H1 (cell line): ENCODE measurements at places on chromosomes 7 and 10. TPM values are rescaled to one million over a fixed set of nuclear protein-coding genes. Genes with fewer than 3 reads are reported as not detected.

The NACAD gene
- total RNA-seq = 6.0 and 6.4 TPM in 2 replicates

The C7orf33 gene
- not detected in 2 replicates for total RNA-seq

The SDHAF3 gene
- total RNA-seq = 31.3 and 38.0 TPM in 2 replicates

The ATRNL1 gene
- total RNA-seq = 17.6 and 18.4 TPM in 2 replicates

The MAT1A gene
- total RNA-seq = 2.9 and 4.1 TPM in 2 replicates

The COL17A1 gene
- 0.37 and 1.9 TPM in 2 replicates for total RNA-seq

- DNase-seq = no peak
Measured at GRCh38 chr7:117273814-117274225, 49.0 kb downstream of the WNT2 start.

DNA sequence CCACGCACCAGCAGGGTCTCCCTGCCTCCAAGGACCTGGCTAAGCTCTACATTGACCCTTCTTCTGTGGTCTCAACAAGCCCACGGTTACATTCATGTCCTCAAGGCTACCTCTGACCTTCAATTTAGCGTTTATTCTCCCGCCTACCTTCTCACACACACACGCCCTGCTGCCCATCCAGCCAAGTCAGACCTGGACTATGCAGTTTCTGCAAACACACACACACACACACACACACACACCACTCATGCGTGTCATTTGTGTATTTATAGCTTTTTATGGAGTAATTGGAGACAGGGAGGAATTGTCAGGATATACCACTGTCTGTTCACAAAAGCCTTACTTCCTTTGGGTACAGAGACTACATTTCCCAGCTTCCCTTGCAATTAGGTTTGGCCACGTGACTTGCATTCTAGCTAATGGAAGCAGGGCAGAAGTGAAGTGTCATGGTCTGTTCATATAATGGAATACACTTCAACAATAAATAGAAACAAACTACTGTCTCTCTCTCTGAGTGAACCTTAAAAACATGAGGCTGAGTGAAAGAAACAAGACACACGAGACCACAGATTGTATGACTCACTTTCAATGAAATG, 53.8 kb upstream of the CPXM2 start:
- DNase-seq = no peak

GRCh38 chr7:129218514-129219062, 6.2 kb upstream of the AHCYL2 start:
- peak; percentile 90 for DNase-seq

DNA sequence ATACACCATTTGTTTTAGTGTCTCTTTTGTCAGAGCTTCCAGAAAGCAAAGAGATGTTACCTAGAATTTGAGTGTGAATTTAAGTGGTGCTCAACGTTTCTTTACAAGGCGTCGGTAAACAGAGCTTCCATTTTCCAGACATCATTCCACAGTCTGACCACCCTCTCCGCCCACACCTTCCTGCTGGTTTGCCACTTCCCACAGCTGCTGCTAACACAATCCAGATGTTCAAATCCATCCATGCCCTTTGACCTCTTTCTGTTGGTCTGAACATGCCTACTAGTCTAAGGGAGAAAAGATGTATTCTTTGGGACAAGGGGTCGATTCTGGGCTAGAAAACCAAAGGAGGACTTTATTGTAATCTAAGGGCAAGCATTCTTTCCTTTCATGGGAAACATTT, 86.1 kb downstream of the FAM107B start:
- no peak for DNase-seq

DNA sequence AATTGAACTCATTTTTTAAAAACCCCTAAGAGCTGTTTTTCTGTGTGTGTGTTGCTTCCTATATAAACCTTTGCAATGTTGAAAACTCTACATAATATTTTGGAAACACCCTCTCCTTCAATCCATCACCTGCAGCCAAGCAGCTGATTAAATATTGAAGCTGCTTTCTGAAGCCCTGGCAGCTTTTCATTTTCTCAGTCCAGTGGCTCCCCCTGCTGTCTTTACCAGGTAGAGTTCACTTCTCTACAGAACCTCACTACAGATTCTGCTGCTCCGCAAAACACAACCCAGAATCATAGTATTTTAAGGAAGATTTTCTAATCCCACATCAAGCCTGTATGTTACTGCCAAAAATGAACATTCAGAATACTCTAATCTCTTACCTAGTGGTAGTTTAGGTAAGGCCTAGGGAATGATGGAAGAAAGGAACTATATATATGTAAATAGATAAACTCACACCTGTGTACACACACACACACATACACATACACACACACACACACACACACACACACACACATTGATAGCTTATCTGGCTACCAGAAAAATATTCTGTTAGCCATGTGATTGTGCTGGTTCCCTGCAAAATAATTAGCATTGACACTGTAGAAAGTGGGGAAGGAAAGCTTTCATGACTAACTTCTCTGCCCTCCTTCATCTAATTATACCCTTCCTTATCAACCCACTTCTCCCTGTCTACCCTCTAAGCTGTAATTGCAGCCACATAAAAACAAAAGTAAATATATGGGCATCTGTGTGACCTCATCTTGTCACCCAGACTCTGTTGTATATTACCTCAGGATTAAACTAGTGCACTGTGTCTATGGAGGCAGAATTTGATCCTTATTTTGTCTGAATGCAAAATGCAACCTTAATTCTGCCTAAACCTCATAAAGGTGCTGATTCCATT, 229.5 kb upstream of the FZD1 start:
- DNase-seq = no peak

DNA sequence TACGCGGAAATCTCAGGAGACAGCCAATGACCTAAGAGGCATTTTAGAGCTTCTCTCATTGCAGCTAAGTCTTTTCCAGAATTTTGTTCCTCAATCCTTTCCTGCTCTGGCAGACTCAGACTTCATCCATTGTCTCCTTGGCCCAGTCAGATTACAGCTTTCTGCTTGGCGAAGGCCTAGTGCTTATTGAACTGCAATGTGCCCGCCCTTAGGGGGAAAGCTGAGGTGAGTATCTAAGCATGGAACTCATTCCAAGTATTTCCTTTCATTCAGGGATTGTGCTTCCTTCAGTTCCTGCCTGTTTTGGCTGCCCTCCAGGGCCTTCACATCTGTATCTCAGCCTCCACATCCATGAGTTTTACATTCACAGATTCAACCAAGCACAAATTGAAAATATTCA, 37.5 kb downstream of the PRLHR start:
- DNase-seq = no peak

- no peak for DNase-seq
Measured at GRCh38 chr7:77579797-77580196, 42.7 kb downstream of the PTPN12 start.

DNA sequence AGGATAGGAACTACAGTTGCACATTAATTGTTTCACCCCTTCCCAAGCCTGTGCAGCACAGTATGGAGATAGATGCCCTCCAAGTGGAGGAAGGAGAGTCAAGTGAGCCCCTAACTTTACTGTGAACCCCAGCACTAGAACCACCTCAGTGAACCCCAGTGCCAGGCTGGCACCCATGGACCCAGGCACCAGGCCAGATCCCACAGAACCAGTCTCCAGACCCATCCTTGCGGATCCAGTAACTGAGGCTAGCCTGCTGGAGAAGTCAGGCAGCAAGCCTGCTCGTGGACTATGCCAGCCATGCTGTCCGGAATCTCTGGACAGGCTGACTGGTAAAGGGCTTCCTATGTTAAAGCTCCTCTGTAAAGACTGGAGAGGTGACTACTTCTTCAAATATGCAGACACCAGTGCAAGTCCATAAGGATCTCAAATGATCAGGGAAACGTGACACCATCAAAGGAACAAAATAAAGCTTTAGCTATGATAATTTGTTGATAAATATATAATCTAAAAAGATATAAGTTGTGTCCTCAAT, 27.7 kb downstream of the SHOC2 start:
- DNase-seq = no peak

DNA sequence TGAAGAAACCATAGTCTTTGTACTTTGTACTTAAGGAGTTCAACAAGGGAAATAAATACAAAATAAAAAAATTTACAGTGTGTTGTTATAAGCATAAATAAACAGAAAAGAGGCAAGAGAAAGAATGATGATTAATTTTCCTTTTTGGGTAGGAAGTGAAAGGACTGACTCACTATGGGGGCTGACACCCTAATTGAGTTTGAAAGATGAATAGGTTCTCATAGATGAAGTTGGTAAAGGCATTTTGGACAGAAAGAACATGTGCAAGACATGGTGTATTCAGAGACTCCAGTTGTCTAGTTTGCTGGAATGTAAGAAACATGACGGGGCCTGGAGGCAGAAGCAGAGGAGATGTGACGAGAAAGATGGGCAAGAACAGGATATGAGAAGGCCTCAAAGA, 83.7 kb downstream of the VPS50 start:
- no peak for DNase-seq
